ENCODE measurements at places on chromosomes 3 and 15.

- DNase-seq = no peak
Observed at GRCh38 chr3:72347819-72348319, 500.4 kb downstream of the SHQ1 start.

- no peak for DNase-seq
Observed at GRCh38 chr15:60021589-60022378, 17.7 kb downstream of the FOXB1 start.

DNA sequence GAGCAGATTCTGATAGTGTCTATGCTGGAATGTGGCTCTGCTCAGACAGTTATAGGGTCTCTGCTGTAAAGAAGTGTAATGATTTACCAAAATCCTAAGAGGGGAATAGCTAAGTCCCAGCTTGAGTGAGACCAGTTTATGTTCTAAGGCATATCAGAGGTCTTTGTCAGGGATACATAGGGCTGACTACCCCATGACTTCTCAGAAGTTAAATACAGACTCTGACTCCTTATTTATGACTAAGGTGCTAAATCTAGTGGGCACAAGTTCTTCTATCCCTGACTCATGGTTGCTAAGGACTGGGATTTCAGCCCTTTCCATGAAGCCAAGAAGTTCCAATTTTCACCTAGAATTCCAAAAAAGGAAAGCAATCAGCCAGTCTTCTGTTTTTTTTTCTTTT is 192.6 kb upstream of the POU1F1 start:
- DNase-seq = no peak

GRCh38 chr3:73096169-73096568 is 34.7 kb downstream of the EBLN2 start:
- no peak for DNase-seq

DNA sequence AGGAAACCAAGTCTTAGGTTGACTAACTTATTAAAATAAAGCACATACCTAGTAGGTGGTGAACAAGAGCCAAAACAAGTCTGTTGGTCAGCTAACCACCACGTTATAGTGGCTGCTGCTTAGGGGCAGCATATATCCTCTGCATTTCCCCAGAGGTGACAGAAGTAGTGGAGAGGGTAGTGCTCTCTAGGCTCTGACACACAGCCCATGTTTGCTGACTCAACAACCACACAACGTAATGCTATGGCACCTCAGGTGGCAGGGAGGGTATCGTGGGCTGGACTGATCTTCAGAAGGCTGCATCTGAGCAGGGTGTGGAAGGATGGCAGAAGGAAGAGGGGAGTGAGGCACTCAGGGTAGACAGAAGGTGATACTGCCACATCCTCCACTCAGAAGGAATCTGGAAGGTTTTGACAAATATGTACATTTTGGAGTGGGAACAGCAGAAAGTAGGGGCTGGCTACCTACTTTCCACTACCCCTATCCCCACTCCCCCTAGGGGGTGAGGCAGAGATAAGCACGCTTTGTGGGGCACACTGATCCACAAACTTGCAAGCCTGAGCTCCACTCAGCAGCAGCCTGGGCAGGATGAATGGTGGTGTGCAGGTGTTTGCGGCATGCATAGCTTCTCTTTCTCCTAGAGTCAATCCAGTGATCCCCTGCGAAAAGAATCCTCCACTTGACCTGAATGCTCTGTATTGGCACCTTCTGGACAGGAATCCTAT is 178.1 kb downstream of the RORA start:
- DNase-seq = no peak

- DNase-seq = no peak
Observed at GRCh38 chr3:1578124-1578806, 485.4 kb downstream of the CNTN6 start.

GRCh38 chr3:100103558-100104441 is 10.5 kb downstream of the FILIP1L start:
- DNase-seq = no peak

- no peak for DNase-seq
Observed at GRCh38 chr3:42118762-42119361, 27.7 kb downstream of the TRAK1 start.

DNA sequence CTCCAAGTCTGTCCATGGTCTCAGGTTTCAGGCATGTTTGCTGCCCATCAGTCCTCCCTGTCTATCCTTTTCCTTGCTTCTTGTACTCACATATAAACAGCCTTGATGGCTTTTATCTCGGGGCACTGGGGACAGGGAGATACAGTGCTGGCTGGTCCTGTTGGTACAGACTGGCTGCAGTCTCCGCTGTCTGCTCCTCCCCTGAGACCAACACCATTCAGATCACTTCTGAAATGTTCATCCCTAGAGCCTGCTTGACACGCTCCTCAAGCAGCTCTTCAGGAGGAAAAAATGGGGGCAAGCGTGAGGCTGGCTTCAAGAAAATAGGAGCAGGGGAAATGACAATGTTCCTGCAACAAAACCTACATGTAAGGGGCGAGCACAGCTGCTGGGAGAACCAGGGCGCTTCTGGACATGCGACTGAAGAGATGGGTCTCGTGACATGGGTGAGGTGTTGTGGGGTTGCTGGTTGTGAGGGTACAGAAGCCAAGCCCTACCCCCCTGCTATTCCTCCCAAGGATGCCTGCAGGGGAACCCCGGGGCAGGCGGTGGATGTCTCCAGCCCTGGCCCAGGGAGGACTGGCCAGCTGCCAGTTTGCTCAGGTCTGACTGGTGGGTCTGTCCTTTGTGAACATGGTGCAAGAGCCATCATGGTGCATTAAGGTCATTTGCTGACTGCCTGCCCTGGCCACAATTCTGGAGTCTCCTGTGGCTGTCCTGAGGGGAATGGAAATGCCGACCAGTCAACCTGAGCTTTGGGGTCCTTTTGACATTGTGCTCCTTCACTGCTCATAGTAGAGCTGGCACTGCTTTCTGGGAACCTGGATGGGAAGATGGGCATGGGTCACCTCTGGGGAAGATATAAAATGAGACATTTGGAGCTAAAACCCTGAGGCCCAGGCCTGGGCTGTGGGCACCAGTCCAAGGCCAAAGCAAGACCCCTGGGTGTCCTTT is 40.1 kb downstream of the KY start:
- no peak for DNase-seq

GRCh38 chr3:152505926-152506325 is 237.2 kb downstream of the MBNL1 start:
- DNase-seq = no peak

- no peak for DNase-seq
Observed at GRCh38 chr15:96150254-96150653, 180.2 kb upstream of the NR2F2 start.

GRCh38 chr15:91861223-91861622 is 7.7 kb downstream of the SLCO3A1 start:
- DNase-seq = no peak

GRCh38 chr15:70867911-70868467 is 14.0 kb upstream of the LARP6 start:
- no peak for DNase-seq

GRCh38 chr3:88912294-88912877 is 195.0 kb upstream of the EPHA3 start:
- DNase-seq = no peak

DNA sequence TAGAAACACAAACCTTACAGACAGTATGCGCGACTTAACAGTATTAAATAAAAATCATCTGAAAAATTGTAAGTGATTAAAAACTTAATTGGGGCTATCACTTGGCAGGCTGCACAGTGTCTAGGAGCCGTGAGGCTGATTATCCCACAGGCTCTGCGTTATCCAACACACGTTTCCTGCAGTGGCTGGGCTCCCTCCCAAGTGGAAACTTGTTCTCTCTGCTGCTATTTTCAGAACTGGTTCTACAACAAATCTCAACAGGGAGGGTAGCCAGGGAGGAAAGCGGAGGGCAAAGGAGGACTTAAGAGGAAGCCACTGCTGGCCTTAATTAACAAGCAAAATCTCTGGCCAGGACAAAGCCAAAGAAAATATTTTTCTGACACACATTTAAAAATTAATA is 555.2 kb downstream of the MAGI1 start:
- DNase-seq = no peak

DNA sequence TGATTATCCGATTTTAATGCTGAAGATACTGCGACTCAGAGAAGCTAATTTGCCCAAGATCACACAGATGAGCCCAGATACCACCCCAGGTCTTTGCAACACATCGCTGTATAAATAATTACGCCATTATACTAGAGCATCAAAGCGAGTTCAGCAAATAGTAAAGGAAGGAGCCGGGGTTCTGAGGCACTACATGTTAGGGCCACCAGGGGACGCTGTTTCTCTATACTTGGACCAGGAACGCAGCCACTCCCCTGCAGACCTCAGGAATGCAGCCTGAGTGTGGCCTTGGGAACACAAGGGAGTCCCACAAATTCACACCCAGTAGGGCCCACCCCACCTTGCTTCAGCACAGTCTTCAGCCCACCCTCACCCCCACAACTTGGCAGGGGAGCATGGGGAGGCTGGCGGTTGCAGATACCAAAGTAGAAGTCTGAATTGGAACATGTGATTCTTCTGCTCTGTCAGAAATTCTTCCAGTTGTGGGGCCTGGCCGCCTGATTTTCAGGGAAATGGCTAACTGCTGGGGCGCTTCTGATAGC is 57.8 kb upstream of the RYK start:
- peak; percentile 61 for DNase-seq

DNA sequence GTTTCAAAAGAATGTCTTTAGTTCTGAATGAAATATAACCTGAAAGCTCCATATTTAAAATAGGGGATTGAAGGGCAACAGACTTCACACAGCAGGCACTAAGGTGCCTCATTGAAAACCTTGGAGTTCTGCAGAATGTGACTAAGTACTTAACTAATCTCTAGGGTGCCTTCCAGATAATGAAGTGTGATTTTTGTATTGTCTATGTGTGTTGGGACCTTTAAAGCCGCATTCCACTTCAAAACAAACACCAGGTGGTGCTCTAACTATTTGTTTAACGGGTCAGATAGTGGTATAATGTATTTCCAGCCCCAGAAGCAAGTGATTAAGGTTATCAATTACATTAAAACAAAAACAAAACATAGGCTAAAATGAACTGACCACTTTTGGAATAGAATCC is 28.0 kb downstream of the TFG start:
- DNase-seq = no peak

DNA sequence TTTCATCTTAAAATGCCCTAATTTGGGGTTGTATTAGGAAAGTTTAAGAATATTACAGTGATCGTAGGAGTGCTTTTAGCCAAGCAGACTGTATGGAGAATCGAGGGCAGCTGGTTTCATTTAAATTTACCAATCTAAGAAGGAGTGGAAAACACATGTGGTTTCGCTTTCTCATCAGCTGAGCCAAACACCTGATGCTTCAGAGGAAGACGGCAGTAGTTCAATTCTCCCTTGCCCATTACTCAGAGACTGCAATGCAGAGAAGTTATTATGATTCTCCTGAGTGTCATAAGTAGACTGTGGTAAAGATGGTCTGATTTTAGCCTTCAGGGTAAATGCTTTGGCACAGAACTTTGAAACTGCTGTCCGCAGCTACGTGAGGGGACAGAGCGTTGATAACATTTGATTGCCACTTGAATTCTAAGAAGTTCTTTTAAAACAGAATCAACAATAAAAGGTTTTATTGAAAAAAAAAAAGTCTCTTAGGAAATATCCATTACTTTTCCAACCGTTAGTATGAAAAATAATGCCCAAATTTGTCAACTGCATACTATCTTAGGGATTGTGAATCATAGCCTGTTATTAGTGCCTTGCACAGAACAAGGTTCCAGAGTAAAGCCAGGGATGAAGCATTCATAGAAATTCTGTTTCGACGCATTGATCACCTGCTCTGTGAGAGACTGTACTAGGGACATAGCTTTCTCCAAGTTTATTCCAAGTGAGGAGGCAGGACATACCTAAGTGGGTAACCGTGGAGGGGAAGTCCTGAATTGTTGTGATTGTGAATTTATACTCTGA is 25.6 kb downstream of the LYSMD4 start:
- DNase-seq = no peak

DNA sequence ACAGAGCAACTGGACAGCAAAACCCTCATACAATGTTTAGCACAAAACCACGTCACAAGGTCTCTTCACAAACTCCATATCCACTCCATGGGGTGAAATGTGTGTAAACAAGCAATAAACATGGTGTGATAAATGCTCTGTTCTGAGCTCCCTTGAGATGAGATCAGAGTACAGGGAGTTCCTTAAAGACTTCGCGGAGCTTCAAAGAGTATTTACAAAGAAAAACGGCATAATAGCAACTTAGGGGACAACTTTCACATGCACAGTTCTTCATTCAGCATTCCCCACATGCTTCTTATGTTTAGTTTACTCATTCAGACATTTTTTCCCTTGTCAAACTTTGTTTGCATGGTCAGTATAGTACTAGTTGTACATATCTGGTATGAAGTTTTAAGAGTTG is 52.5 kb upstream of the SUCLG2 start:
- DNase-seq = no peak

GRCh38 chr15:57614241-57614640 is 22.5 kb downstream of the MYZAP start:
- no peak for DNase-seq

DNA sequence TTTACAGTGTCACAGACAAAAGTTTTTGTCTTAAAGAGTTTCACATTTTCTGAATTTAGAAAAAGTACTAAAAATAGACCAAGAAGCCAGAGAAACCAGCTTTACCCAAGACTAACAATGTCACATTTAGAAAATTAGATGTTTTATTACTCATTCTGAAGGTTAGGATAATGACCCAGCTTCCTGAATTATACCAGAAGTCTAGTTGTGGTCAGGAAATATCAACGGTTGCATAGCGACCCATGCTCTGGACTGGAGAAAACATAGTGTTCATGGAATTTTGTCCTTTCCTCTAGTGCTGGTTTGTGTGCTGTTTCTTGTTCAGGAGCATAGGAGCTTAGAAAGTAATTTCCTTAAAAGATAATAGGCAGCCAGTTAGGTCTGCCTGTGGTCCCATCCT is 59.0 kb downstream of the DPPA2 start:
- DNase-seq = no peak

DNA sequence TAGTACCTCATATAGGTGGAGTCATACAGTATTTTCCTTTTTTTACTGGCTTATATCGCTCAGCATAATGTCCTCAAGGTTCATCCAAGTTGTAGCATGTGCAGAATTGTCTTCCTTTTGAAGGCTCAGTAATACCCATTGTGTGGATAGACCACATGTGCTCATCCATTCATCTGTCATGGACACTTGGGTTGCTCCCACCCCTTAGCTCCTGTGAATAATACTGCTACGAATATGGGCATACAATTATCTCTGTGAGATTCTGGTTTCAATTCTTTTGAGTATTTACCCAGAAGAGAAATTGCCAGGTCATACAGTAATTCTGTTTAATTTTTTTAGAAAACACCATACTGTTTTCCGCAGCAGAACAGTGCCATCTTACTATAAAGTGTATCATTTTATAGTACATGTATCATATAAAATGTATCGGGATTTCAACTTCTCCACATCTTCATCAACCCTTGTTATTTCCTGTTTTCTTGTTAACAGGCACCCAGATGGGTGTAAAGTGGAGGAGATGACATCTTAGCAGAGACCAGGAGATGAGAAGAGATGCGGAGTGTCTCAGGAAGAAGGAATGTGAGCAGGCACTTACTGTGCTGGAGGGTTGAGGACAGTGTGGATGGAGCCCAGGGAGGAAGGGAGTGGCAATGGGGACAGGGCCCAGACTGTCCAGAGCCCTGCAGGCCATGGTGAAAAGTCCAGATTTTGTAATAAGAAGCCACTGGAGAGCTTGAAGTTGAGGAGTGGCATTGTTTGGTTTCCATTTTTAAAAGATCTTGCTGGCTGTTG is 27.0 kb upstream of the PRR23E start:
- DNase-seq = no peak

- no peak for DNase-seq
Observed at GRCh38 chr3:23979569-23979968, 34.5 kb downstream of the NR1D2 start.

GRCh38 chr3:52831500-52832301 is 1.2 kb upstream of the ITIH4 start:
- DNase-seq = no peak
